ENCODE measurements at places on chromosomes 13 and 19.

DNA sequence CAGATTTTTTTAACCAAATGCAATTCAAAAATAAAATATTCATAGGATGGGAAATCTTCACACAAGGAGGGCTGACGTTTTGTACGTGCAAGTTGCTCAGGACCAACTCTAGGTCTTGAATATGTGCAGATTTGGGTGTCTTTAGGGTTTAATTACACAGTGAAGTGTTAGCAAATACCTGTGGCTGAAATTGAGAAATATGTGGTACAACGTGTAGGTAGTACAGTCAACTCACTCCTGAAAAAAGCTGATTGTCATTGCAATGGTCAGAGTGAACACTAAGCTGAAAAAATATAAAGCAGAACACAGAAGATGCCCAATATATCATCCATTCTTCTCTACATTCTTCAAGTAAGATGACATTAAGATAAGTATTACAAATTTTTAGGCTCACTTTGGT lies 314.3 kb downstream of the SLITRK1 start:
- DNase-seq: no peak

- no peak for DNase-seq
These were observed 363 bp downstream of the SPIB start for GRCh38 chr19:50419022-50419579.

DNA sequence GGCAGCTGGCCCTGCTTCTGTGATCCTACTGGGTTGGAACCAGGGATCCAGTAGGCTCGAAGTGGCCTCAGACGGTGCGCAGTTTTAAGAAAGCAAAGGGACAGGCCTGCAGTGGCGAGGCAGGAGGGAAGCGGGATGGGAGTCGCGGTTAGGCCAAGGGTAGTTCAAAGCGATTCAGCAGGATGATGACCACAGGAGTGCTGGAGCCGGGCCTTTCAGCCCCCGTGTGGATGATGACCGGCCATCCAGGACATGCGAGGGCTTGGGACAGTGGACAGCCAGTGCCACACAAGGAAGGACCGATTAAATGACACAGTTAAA lies 854 bp downstream of the RNASEH2B start:
- no peak for DNase-seq

GRCh38 chr13:67096418-67096817 lies 133.7 kb downstream of the PCDH9 start:
- DNase-seq: no peak

DNA sequence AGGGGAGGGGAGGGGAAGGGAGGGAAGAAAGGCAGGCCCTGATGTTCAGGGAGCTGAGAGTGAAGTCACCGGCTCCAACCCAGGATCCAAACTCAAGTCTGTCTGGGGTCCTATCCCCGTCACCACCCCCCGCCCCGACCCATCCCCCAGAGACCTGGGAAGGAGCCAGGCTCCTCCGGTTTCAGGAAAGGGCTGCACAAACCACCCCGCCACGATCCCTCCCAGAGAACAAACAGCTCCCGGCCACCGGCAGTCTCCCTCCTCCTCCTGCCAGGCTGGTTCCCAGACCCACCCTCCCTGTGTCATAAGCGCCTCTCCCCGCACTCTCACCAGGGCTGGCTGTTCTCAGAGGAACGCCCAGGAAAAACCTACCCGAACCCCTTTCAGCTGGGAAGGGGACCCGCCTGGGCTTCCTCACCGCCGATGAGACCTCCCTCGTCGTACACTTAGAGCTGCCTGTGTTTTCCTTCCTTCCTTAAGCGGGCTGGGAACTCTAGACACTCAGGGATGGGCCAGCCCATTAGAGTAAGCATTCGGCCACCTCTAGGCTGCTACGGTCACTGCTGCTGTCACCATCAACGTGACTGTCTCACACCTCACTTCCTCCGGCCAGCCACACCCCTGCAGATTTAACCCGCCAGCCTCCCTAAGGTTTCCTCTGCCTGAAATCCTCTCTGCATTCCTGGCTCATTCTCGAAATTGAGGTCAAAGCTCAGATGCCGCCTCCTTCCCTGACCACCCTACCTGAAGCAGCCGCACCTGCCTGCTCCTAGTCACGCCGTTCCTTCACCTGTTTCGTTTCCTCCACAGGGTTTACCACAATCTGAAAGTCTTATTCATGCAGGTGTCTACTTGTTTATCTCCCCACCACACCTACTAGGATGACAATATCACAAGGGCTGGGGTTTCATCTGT lies 6.3 kb upstream of the RDH13 start:
- DNase-seq: no peak

DNA sequence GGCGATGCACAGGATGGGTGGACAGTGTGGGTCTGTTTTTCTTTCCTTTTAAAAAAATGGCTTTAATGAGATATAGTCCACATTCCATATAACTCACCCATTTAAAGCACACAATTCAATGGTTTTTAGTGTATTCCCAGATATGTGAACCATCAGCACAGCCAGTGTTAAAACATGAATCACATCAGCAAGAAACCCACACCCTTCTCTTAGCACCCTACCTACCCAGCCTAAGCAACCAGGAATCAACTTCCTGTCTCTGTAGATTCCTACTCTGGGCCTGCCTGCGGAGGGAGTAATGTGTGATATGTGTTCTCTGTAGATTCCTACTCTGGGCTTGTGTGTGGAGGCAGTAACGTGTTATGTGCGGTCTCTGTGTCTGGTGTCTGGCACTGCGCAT lies 11.9 kb downstream of the TMEM255B start:
- DNase-seq: no peak

DNA sequence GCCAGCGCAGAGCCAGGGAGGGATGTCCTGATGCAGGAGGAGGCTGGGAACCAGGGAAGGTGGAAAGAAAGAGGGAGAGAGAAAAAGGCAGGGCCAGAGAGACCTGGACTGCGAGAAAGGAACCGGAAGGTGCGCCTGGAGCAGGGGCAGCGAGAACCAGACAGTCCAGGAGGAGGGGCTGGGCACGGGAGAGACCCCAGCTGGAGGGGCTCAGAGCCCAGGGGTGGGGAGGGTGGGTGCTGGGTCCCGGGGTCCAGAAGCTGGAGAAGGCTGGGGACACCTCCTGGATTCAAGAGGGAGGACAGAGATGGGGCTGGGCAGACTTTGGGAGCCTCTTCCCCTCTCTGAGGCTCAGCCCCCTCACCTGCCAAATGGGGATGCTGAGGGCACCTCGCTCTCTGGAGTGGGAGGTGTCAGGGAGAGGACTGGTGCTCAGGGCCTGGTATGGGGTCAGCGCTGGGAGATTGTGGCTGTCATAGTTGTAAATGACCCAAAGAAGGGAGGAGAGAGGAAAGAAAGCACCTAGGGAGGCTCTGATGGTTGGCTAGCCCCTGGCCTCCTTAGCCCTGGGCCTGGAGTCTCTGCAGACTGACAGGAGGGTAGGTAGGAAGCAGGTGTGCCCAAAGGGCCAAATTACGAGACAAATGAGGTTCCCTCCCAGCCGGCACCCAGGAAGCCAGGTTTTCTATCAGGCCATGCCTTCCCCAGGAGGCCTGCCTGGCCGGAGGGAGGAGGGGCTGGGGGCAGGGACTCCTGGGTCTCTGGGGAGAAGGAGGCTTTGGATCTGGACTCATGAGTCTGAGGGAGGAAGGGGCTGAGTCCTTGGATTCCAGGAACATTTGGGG lies 1.3 kb upstream of the SPACA6 start:
- no peak for DNase-seq

- no peak for DNase-seq
These were observed 9.7 kb upstream of the MEF2B start for GRCh38 chr19:19179548-19180441.

GRCh38 chr13:94173312-94173854 lies 306.1 kb downstream of the DCT start:
- DNase-seq: no peak

GRCh38 chr19:30842926-30843325 lies 470.7 kb downstream of the ZNF536 start:
- no peak for DNase-seq

DNA sequence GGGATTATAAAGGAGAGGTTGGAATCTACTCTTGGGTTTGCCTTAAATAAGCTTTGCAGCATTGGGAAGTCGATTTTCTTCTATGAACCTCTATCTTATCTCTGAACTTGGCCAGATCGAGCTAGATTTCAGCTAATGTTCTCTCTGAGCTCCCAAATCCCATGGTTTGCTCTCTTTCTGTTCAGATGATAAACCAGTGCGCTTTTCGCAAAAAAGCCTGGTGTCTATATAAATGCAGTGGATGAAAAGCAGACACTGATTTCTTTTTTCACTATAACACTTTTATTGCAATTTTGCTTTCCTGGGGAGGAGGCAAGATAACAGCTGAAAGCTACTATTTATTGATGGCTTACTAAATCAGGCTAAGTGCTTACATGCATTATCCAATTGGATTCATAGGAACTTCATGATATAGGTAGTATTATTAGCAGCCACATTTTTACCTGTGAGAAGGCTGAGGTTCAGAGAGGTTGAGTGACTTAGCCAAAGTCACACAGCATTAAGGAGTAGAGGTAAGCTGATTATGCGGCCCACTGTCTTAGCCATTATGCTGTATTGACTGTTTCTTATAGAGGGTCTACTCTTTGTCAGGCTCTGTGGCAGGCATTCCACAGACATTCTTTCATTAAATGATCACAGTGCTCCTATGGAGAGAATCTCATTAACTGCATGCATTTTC lies 58.9 kb downstream of the RFC3 start:
- no peak for DNase-seq

DNA sequence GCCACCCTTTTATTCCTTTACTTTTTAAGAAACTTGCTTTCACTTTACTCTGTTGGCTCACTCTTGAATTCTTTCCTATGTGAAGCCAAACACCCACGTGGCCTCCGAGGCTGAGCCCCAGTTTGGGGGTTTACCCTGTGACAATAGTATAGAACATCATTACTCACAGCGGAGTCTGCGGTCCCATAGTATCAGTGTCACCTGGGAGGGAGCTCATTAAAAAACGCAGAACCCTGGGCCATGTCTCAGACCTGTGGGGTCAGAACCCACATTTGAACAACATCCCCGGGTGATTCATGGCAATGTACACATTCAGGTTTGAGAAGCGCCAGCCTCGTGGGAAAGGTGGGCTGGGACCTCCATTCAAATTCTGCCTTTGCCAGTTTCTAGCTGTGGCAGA lies 36.0 kb upstream of the UBL3 start:
- DNase-seq: no peak

- DNase-seq: no peak
These were observed 40.0 kb downstream of the ADPRHL1 start for GRCh38 chr13:113413178-113413897.

GRCh38 chr13:49134305-49134704 lies 85.8 kb upstream of the MLNR start:
- no peak for DNase-seq

- DNase-seq: peak; percentile 85
These were observed at the start of the genes CATSPERD and LONP1 for GRCh38 chr19:5719961-5720790. TSS of gene CATSPERD (plus strand) at chr19:5720637. CDS start at chr19:5720738, 101 bp downstream. TSS of gene LONP1 (minus strand) at chr19:5720146. CDS start at chr19:5720132, 14 bp downstream.

- no peak for DNase-seq
These were observed 272.6 kb upstream of the KLHL1 start for GRCh38 chr13:70380809-70381208.

GRCh38 chr13:46753137-46753536 lies 43.8 kb downstream of the ESD start:
- no peak for DNase-seq

- DNase-seq: no peak
These were observed 66.2 kb downstream of the SLC15A1 start for GRCh38 chr13:98686270-98686669.

DNA sequence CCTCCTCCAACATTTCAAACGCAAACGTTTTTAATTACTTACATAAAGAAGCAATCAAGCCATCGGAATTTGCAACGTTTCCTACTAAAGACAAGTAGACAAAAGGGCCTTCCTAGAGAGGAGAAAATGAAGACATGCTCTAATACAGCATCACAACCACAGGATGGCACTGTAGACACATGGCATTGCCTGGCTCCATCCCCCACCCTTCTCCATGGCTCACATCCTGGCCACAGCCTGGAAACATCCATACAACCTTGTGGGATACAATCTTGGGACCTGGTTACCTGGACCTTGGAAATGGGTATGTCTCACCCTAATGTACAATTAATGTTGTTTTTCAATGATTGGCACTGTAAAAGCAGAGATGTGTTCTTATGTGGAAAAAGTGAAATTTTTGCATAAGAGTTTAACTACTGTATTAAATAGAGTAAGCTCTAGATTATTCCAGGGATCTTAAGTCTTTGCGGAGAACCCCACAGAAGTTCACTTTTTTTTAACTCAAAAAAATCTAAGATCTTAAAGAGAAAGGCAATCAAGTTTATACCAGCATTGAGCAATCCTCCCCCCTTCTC lies 21.5 kb downstream of the EBPL start:
- DNase-seq: no peak

DNA sequence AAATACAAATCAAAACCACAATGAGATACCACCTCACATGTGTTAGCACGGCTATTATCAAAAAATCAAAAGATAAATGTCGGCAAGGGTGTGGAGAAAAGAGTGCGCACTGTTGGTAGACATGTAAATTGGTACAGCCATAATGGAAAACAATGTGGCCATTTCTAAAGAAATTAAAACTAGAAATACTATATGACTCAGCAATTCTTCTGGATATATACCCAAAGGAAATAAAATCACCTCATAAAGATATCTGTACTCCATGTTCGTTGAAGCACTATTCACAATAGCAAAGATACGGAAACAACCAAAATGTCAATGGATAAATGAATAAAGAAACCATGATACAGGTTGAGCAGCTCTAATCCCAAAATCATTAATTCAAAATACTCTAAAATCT lies 30.8 kb downstream of the VWA8 start:
- DNase-seq: no peak

GRCh38 chr13:35356572-35356971 lies 119.9 kb downstream of the MAB21L1 start:
- no peak for DNase-seq

GRCh38 chr19:6613711-6614110 lies 22.8 kb upstream of the CD70 start:
- no peak for DNase-seq

- DNase-seq: no peak
These were observed 349.0 kb downstream of the EFNB2 start for GRCh38 chr13:106186366-106187030.

GRCh38 chr13:79194272-79194671 lies 211.8 kb downstream of the RBM26 start:
- no peak for DNase-seq

DNA sequence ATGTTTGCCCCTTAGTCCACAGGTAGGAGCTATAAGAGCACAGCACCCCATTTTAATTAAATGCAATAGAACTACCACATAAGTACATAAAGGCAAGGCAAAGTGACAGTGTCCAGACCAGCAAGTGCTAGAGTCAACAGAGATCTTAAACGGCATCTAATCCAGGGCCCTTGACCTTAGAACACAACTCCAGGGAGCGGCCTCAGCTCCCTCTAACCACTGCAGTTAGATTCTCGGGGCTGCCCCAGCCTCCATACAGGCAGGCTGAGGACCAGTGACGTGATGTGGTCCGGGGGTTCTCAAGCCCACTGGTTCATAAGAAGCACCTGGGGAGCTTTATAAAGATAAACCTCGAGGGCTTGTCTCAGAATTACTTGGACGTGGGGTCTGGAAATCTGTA lies 10.0 kb upstream of the ATP12A start:
- no peak for DNase-seq

GRCh38 chr19:3801412-3802096 lies 15.4 kb upstream of the MATK start:
- no peak for DNase-seq

All from cerebellar nuclear complex (tissue), 1 donor.